ENCODE measurements at places on chromosomes 2 and 18. TPM values are rescaled to one million over a fixed set of nuclear protein-coding genes. Genes with fewer than 3 reads are reported as not detected.

Gene CPO
- 0.13 TPM for total RNA-seq

Gene UGT1A5
- not detected for total RNA-seq

Gene ITGA4
- total RNA-seq: 23.0 TPM

Gene TMEM37
- 0.13 TPM for total RNA-seq

Gene NEU2
- total RNA-seq: not detected

Gene ZNF804A
- total RNA-seq: 0.25 TPM

Gene ABCG8
- total RNA-seq: not detected

Gene PRKAG3
- total RNA-seq: 0.40 TPM

Gene MRPL33
- 71.4 TPM for total RNA-seq

Gene GRB14
- total RNA-seq: 6.1 TPM

Gene ARL4C
- total RNA-seq: 163 TPM

Gene FOXD4L1
- 0.06 TPM for total RNA-seq

Gene SGPP2
- not detected for total RNA-seq
